ENCODE measurements at places on chromosomes 4 and X. TPM values are rescaled to one million over a fixed set of nuclear protein-coding genes. Genes with fewer than 3 reads are reported as not detected.

TMEM47 gene
- total RNA-seq: 86.8 TPM

KLF8 gene
- total RNA-seq: 11.3 TPM

RHOH gene
- 1.8 TPM for total RNA-seq

FREM3 gene
- 0.93 TPM for total RNA-seq

ARHGEF38 gene
- total RNA-seq: 0.55 TPM

L1CAM gene
- total RNA-seq: 57.3 TPM

NEUROG2 gene
- 8.2 TPM for total RNA-seq

CPLX1 gene
- total RNA-seq: 9.2 TPM

PDE6B gene
- total RNA-seq: 141 TPM

FAM236D gene
- not detected for total RNA-seq

PCYT1B gene
- total RNA-seq: 30.8 TPM

TET2 gene
- total RNA-seq: 42.1 TPM

MAD2L1 gene
- total RNA-seq: 5.8 TPM

Measured in camera-type eye (tissue), 1 donor.